ENCODE measurements at places on chromosomes 4 and X.

- no peak for DNase-seq
These were observed 22.8 kb upstream of the SH3RF1 start for GRCh38 chr4:169293343-169294176.

- no peak for DNase-seq
These were observed 214.5 kb downstream of the NAF1 start for GRCh38 chr4:162952232-162952631.

- DNase-seq = peak; percentile 42
These were observed 9.7 kb upstream of the RHOXF1 start for GRCh38 chrX:120125444-120125843.

- no peak for DNase-seq
These were observed 608.4 kb upstream of the PITX2 start for GRCh38 chr4:111231281-111231680.

GRCh38 chr4:5050520-5051277 lies 581 bp upstream of the STK32B start:
- DNase-seq = peak; percentile 75

DNA sequence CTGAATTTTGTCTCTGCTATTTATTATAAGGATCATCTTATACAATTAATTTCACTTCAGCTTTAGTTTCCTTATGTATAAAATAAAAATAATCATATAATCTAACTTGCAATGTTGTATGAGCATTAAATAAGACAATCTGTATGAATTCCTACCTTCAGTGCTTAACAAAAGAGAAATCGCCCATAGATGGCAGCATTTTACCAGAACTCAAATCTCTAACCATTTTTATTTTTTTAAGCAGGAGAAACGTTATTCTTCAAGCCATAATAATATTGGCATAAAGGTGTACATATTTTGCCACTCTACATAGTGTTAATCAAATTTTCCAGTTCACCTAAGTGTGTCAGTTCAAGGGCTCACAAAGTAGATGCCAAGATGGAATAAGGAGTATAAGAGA lies 78.8 kb downstream of the TMEM47 start:
- DNase-seq = no peak

- DNase-seq = no peak
These were observed 203.5 kb upstream of the DIPK2B start for GRCh38 chrX:45404206-45404605.

- no peak for DNase-seq
These were observed 488.5 kb downstream of the IL15 start for GRCh38 chr4:142124874-142125273.

DNA sequence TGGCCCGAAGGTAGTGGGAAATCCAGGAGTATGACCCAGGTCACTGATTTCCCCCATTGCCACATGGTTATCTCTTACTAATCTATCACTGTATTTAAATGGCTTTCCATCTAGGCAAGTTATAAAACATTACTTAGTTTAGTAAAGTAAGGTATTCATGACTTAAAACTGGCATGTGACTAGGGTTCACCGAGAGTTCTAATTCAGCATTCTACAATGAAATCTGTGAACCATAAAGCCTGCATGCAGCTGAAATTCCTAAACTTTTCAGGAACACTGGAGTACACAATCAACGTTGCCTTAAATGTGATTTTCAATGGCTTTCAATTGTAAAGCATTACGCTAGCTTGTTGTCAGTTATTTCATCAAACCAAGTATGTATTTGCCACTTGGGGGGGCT lies 22.7 kb upstream of the PRPS2 start:
- no peak for DNase-seq

DNA sequence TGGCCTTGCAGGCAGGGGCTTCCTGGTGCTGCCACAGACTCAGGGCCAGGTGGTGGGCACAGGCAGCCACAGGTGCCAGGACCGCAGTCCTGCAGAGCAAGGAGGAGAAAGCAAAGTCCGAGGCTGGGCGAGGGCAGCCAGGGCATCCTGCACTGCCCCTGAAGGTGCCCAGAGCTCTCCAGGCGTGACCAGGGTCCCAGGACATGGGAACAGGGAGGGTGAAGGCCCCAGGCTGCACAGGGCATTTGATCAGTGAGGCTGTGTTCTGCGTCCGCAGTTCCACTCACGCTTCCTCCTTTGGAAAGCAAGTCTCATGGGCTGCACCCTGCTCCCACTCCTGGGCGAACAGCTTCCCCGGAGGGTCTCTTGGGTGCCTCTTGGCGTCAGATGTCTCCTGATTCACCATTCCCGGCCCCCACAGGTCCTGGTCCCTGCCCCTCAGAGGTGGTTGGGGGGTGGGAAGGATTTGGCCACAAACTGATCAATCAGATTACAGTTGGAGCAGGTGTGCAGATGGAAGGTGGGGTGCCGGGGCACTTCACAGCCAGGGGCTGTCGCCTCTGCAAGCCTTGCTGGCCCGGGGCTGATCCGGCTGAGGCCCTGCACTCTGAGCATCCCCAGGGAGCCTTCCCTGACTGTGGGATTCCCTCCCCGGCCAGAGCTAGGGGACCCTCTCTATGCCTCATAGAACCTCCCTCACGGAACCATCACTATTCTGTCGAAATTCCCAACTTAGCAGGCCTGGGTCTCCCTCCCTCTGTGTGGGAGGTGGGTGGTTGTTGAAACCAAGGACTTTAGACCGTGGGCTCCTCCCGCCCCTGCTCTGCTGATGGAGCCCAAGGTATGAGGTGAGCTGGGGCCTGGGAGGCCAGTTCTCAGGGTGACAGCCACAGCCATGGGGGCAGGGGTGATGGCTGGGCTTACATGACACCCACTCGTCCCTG lies 3.3 kb downstream of the SH3TC1 start:
- DNase-seq = no peak

GRCh38 chr4:86441175-86441936 lies 81.5 kb upstream of the MAPK10 start:
- DNase-seq = no peak

GRCh38 chrX:74343343-74344279 lies 39.6 kb downstream of the ZCCHC13 start:
- no peak for DNase-seq

DNA sequence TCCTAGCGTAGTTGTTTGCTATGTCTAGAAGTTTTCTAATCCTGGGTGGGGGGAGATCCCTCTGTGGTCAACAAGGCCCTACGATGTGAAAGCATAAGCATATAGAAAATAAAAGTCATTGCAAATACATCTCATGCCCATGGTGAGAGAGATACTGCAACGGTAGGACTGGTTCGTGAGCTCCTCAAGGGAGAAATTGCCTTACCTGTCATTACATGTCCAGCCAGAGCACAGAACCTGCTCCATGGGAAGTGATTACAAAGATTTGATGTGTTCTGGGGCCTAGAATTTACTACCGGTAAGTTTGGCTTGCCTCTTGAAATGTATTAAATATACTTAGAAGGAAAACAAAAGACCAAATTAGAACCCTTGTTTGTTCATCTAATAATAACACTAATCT lies 60.9 kb upstream of the FAM47B start:
- DNase-seq = no peak

Data from ovary (tissue), 10 donors.